ENCODE measurements at places on chromosomes 2 and 18. TPM values are rescaled to one million over a fixed set of nuclear protein-coding genes. Genes with fewer than 3 reads are reported as not detected.

Gene FBXO15
- 1.2 TPM for total RNA-seq

Gene CDH20
- total RNA-seq, result not detected

Gene MYO5B
- total RNA-seq, result 0.07 TPM

Gene STON1
- total RNA-seq, result 1.3 TPM

Gene ALK
- not detected for total RNA-seq

- no peak for DNase-seq
These were observed 146.2 kb downstream of the LDLRAD4 start for GRCh38 chr18:13364721-13365205.

- DNase-seq, result no peak
These were observed 4.3 kb downstream of the LMAN1 start for GRCh38 chr18:59354731-59355130.

DNA sequence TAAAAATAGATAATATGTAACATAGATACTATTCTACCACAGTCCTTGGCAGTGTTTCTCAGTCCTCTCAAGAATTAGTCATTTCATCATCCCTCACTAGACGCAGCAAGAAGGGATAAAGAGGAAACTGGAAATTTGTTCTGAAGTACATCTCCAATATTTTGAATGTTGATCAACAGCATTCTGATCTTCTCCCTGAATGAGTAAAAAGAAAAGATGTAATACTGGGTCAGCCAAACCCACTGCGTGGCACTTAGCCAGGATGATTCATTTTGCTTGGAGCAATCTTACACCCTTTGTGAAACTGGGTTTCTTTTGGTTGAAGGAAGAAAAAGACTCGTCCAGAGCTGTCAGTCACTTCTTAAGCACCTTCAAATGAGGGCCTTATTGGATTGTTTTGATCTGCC is 54.1 kb downstream of the TAF1B start:
- DNase-seq, result no peak
